A549 (cell line): ENCODE measurements at places on chromosomes 3 and 15.

DNA sequence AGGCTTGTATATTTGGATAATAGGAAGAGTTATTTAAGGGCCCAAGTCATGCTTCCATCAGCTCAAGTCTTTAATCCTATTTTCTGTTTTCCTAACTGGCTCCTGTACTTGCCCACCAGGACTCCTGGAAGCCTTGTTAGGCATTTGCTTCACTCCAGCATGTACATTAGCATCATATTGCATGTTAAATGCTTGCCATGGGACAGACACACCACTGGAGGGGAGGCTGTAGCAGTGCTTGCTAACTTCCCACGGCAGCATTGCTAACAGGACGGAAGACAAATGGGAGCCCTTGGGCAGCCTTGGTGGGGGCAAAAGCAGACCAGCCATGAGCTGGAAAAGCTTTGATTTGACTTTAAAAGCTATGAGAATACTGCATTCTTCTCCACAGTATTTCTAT is 6.1 kb downstream of the TMOD2 start:
- no peak for DNase-seq

DNA sequence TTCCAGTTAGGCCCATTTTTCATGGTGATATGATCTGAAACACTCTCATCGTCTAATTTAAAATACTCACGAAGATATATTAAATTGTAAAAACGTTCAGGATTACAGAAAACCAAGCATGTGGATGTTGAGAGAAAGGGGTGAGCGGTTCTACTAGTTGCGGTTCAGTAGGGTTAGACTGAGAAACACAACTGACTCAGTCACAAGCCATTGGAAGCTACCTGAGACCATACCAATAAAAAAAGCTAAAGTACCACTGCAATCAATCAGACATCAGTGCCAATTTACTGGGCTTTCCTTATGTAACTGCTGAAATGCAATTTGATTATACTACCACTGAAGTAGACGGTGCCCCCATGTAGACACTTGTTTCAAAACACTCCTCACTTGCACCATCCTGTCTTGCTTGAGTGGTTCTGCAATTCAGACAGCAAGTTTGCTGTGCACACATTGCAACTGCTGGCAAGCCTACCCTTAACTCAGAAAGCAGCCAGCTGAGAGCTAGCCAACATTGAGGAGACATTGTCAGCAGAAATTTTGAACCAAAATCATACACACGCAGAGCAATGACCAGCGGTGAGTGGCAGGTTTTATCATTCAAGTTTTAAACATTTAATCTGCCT is 368.7 kb upstream of the ARHGEF26 start:
- DNase-seq: no peak

GRCh38 chr3:141015481-141015880 is 35.7 kb upstream of the SPSB4 start:
- no peak for DNase-seq

DNA sequence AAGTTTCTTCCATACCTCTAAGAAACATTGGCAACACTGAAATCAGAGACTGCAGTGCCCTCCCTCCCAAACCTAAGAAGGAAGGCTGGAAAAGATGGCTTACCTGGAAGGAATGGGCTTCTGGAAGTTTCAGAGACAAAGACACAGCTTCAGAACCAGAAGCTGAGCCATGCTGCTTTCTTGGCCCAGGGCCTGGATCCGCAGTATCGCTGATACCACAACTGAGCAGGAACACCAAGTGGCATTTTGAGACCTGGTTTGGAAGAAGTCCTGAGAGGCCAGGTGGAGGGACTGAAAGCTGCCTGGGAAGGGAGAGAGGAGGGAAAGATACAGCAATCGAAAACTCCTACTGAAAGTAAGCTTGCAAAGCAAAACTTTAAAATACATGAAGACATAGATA is 19.8 kb downstream of the GPR160 start:
- no peak for DNase-seq

- DNase-seq: no peak
These were observed 21.4 kb upstream of the OR4F6 start for GRCh38 chr15:101781928-101782327.

DNA sequence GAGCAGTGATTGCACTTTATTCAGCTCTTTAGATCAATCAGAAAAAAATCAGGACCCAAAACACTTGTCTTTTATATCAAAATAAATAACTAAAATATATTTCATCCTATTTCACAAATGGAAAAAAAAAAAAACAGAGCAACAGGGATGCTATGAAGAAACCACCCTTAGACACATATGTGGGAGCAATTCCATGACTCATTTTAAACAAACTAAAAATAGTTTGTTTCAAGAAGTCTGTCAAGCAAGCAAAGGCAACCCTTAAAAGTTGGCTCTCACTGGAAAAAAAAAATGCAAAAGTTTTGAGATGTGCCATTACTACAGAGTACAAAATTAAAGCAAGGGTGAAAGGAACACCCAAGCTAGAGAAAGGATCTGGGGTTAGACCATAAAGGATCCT is 5.7 kb downstream of the ATP13A3 start:
- DNase-seq: no peak

DNA sequence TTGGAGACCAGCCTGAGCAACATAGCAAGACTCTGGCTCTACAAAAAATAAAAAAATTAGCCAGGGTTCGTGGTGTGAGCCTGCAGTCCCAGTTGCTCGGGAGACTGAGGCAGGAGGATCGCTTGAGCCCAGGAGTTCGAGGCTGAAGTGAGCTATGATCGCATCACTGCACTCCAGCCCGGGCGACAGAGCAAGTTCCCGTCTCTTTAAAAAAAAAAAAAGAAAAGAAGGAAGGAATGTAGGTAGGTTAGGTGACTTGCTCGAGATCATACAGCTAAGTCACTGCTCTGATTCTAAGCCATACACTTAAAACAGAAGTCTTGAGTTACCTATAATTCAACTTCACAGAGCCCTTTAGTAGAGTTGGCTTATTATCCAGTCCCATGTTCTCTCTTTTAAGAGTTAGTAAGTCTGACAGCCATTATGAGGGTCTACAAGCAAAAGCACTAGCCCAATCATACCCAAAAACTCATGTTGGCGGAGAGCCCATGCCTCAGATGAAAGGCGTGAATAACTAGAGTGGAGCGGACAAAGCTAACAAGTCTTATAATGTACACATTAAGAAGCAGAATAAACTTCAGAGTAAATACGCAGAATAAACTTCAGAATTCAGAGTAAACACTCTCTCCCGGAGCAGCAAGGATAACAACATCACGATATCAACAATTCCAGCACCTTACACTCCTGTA is 768 bp downstream of the AAGAB start:
- DNase-seq: no peak

DNA sequence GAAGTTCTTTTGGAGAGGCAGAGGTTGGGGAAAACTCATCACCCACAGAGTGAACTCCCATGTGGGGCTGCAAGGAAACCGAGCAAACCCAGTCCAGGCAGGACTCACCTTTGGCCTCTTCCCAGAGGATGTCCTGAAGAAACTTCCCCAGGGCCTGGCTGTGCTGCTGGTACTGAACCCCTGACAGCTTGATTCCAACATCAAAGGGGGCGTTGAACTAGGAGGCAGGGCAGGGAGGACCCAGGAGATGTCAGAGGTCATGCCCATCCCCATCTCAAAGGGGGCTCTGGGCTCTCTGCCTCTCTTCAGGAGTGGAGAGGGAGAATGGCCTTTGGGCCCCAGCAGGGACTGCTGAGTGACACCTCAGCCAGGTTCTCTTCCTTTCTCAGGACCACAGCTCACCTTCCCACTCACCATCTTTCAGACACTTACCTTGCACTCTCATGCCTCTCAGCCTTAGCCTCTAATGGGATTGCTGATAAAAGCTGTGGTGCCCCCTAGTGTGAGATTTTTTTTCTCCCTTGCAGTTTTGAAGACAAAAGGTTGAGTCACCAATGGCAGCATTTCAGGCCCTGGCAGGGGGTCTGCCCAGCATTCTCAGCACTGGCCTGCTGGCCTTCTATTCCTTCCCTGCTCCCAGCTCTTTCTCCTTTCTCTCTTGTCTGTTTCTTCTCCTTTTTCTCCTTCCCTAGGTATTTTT is 6.0 kb downstream of the GHRL start:
- peak; percentile 72 for DNase-seq

DNA sequence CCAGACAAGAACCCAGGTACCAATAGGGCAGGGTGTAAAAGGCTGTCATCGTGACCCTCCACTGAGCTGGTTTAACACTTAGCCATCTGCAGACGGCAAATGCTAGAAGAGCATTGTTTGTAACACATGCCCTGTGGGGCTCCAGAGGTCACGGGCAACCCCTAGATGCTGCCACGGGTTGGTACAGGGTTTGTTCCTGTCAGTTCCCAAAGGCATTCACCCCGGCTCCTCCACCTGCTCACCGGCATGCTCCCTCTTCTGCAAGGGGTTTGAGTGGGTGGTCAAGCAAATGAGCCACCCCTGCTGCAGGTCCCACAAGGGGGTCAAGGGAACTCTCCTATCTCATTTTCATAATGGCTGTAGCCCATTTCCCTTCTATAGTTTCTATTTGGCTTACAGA is 229.3 kb downstream of the ZPLD1 start:
- no peak for DNase-seq

DNA sequence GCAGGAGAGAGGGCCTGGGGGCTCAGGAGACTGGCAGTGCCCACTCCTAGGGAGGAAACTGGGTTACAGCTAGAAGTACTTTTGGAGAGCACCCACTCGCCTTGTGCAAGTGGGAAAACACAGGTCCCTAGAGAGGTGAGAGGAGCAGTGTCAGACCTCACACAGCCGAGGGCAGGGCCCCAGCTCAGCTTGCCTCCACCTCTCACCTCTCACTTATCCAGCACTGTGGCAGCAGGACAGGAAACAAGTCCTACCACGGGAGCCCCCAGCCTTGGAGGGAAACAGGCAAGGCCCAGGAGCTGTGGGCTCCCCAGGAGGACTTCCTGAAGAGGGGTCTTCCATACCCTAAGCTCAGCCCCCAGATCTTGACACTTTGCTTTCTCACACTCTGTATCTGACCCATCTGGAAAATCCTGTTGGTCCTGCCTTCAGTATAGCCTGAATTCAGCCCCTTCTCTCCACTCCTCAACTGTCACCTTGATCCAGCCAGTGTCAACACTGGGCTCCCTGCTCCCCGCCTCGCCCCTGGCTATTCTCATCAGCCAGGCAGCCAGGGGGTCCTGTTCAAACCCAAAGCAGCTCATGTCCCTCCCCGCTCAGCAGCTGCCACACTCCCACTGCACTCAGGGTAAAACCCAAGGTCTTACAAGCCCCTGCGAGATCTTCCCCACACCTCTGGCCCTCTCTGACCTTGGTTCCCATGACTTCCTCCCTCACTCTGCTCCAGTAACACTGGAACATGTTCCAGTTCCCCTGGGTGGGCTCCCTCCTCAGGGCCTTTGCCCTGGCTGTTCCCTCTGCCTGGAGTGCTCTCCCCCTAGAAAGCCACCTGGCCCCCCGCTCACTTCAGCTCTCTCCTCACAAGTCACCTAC is 870 bp upstream of the TMEM40 start:
- DNase-seq: no peak

DNA sequence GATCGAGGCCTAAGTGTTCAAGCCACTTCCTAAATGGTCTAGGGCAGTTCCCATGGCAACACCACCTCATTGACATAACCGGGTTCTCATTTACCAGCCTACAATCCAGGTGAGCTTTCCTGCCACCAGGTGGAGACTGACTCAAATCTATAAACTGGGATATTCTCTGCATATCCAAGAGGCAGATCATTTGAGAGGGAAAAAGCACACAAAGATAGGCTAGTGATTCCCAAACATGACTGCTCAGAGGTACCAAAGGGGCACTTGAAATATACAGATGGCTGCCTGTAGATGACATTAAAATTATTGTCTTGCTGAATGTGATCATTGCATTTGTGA is 141.3 kb upstream of the PROK2 start:
- peak; percentile 26 for DNase-seq

- DNase-seq: peak; percentile 12
These were observed 589 bp downstream of the ANAPC13 start for GRCh38 chr3:134485075-134485717.

DNA sequence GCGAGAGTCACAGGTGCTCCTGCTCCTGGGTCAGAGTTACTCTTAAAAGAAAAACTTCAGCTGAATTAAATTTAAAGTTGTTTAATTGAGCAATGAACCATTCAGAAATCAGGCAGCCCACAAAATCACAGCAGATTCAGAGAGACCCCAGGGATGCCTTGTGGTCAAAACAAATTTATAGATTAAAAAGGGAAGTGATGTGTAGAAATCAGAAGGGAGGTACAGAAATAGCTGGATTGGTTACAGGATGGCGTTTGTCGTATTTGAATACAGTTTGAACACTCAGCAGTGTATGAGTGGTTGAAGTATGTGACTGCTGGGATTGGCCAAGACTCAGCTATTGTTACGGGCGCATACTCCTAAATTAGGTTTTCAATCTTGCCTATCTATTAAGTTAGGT is 58.6 kb downstream of the UACA start:
- DNase-seq: no peak

- DNase-seq: no peak
These were observed 129.5 kb downstream of the TFDP2 start for GRCh38 chr3:142019794-142020320.

- no peak for DNase-seq
These were observed 99.5 kb upstream of the FOXB1 start for GRCh38 chr15:59904450-59905135.

DNA sequence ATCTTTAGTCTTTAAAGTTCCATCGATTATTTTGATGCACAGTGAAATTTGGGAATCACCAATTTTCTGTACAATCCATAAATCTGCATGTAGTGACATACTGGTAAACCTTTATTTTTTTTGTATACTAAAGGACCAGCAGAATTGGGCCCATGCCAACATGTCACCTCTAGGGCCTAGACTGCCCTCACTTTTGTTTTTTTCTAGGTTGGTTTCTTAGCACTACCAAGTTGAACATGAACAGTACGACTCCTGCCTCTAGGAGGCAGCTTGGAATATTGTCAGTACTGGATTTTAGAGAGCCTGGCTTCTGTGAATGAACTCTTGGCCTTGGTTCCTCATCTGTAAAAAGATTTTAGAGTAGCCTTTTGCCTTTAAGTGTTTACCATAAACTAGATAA is 32.3 kb downstream of the NKIRAS1 start:
- DNase-seq: peak; percentile 38

DNA sequence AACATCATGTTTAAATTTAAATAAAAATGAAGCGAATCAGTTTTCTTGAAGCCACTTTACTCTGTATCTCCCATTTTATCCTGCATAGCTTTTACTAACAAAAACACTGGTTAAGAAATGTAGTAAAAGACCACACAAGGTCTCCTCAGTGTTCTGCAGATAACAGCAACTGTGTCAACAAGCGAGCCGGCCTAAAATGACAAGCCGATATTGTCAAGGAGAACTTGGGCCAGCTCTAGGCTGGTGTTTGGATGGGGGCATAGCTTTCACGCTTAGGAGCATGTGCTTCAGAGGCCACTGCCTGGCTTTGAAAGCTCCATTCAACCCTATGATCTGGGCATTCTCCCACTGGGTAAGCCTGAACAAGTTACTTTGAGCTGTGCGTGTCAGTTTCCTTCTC is 38.1 kb downstream of the MFSD1 start:
- DNase-seq: no peak

GRCh38 chr3:12336099-12336498 is 47.2 kb downstream of the PPARG start:
- no peak for DNase-seq
